ENCODE measurements at places on chromosomes 7 and 10.

- DNase-seq, result no peak
Observed at GRCh38 chr7:510131-510481, 9.5 kb downstream of the PDGFA start.

GRCh38 chr7:45688382-45688781, 114.2 kb downstream of the ADCY1 start:
- no peak for DNase-seq

GRCh38 chr7:91055219-91055618, 209.0 kb upstream of the FZD1 start:
- DNase-seq, result no peak

DNA sequence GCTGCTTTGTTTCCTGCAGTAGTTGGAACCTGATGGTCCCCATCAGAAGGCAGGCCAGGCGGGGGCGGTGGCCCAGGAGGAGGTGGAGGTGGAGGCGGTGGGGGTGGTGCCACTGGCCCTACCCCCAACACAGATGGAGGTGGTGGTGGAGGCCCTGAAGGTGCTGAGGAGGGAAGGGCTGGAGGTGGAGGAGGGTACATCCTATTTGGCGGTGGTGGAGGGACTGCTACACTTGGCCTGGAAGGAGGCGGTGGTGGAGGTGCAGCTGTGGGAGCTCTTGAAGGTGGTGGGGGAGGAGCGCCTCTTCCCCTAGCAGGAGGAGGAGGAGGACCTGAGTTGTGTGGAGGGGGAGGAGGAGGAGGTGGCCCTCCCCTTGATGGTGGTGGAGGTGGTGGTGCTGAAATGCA, 36.8 kb downstream of the LMOD2 start:
- no peak for DNase-seq

GRCh38 chr10:10551596-10552301, 465.9 kb upstream of the CELF2 start:
- no peak for DNase-seq

DNA sequence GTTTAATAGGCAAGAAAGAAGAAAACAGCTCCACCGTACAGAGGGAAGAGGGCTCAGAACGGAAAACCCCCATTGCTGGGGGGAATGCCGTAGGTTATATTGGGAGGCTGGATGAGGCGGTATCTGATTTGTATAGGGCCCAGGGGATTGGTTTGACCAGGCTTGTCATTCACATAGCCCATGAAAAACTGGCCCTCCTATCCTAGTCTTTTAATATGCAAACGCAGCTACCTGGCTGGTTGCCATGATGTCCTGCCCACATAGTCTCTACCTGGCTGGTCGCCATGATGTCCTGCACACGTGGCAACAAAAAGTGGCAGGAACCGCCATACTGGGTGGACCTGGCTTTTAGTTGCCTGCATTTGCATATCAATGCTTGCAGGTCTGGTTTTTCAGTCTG, 84.7 kb downstream of the AUTS2 start:
- no peak for DNase-seq

DNA sequence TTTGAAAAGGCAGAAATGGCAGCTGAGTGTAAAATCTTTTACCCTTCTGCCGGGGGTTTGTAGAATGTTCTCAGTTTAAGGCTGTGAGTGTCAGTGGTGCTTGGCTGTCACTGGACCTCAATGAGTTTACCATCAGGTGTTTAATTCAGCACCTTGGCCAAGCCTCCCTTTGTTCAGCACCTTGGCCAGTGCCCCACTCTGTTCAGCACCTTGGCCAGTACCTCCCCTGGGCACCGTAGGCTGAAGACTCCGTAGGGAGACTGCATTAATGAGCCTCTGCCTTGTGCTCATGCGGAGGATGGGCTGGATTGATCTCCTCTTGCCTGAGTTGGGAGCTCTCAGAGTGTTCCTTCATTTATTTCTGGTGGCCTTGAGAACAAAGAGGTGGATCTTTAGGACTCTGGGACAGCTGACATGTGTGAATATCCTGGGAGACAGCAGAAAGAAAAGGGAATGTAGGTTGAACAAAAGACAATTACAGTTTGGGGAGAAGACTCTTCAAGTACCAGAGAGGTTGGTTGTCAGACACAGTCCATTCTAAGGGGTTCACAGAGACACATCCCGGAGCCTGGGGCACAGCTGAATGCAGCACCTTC, 1.6 kb downstream of the FAM24A start:
- peak; percentile 52 for DNase-seq

- no peak for DNase-seq
Observed at GRCh38 chr10:114195079-114195478, 15.9 kb downstream of the TDRD1 start.

GRCh38 chr10:42543840-42544372, 94.5 kb downstream of the ZNF33B start:
- no peak for DNase-seq

- DNase-seq, result no peak
Observed at GRCh38 chr7:129007572-129007971, 47.3 kb downstream of the TNPO3 start.

DNA sequence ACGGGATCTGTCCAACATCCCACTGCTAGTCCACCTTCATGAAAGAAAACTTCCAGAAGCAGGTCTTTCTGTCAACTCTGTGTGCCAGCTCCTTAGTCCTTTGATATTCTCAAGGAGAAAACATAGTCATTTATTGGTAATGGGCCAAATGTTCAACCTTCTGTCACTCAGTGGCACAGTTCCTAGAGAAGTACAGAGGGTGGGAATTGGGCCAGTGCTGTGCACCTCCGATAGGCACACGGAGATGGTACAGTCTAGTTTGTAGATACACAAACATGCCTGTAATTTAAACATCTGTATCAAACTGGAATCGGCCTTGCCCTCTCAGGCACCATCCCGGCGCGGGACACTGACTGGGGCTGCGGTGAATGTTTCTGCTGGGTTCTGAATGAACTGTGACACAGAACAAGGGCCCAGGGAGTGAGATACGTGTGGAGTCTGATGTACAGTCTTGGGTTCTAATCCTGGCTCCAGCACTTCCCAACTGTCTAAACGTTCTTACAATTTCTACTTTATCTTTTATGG, 213.9 kb upstream of the SHH start:
- no peak for DNase-seq

DNA sequence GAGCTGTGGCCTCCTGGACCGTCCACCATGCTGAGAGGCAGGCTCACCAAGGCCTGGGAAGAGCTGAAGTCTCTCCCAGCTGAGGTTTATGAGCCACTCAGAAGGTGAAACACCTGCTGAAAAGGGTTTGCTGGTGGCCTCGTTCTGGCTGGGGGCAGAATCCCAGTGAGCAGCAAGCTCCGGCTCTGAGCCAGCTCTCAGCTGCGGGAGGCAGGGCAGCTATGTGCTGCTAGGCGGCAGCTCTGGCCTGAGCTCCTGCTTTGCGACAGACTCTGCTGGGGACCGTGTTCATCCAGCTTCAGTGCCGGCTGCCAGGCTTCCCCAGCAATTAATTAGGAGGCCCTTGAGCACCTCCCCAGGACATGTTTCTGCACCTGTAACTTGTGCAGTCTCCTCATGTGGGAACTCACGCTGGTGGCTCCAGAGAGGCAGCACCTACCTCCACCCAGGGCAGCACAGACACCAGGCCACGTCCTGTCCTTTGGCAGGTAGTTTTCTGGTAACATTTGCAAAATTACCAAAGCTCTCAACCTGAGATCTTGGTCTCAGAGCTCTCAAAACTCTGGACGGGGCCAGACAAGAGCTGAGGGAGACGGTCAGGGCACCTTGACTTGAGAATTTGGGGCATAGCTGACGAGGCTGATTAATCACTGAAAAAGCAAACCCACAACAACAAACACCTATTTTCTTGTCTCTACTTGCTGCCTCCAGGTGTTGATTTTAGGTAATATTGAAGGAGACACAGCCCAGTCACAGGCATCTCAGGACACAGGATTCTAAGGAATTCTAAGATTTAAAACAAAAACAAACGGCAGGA, 185.0 kb downstream of the TCERG1L start:
- no peak for DNase-seq

- no peak for DNase-seq
Observed at GRCh38 chr7:114923403-114923713, 1.5 kb downstream of the MDFIC start.

GRCh38 chr10:6274484-6274883, 71.8 kb downstream of the PFKFB3 start:
- DNase-seq, result no peak

- DNase-seq, result no peak
Observed at GRCh38 chr10:95475827-95476468, 85.2 kb downstream of the SORBS1 start.

DNA sequence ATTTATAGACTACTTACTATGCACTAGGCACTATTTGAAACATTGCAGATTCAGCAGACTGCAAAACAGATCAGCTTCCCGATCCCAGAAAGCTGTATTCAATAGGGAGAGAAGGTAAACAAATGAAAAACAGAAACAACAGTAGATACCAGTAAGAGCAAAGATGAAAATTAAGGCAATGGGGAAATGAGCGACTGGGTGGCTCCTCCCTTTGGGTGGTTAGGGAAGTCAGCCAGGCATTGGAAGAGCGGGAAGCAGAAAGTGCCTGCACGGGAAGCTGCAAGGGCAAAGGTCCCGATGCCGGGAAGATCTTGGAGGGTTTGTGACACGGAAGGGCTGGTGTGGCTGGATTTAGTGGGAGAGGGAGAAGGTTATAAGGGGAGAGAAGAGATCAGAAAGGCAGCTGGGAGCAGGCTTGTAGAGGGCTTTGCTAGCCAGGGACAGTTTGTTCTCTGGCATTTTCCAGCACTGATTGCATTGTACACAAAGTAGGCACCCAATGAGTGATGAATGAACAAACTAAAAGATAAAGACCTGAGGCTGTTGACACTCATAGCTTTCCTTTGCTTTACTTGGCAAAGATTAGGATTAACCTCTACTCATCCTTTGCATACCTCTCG, 67.8 kb downstream of the NAMPT start:
- peak; percentile 22 for DNase-seq

DNA sequence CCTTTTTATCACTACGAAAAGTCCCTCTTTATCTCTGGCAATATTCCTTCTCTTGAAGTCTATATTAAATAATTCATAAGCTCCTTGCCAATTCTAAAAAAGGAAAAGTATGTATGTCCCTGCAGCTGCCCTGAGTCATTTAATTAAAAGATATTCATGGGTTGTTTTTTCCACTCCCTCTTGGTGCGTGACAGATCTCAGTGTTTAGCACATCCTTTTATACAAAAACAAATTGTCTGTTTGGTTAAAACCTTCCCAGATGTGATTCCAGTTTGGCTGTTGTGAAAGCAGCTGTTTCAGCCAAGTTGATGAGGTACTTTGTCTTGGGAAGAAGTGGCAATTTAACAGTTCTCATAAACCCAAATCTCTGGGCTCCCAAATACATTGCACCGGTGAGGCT, 33.8 kb upstream of the PRLHR start:
- DNase-seq, result peak; percentile 70

DNA sequence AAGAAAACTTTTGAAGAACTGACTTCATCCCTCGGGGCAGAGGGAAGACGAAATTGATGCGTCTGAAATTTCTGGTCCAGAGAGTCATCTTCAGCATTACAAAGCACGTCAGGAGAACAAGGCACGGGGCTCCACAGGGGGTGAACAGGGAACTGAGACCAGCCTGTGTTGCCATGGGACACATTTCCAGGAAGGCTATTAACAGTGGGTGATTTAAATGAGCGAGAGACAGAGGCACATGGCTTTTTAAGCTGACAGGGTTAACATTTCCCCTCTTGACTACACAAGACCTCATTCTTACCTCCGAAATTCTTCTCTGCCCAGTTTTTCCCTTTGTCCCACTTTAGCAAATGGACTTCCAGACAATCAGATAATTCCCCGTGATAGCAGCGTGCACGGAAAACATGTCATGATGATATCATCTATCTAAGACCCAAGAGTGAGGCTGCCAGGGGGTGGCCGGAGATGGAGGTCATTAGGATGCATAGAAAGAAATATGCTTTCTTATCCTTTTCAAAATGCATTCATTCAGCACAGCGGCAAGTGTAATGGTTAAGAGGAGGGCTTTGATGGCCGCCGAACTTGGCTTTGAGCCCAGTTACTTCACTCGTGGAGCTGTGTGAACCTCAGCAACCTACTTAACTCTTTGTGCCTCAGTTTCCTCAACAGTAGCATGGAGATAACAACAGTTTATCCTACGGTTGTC, 248.0 kb downstream of the PRPF18 start:
- peak; percentile 50 for DNase-seq

DNA sequence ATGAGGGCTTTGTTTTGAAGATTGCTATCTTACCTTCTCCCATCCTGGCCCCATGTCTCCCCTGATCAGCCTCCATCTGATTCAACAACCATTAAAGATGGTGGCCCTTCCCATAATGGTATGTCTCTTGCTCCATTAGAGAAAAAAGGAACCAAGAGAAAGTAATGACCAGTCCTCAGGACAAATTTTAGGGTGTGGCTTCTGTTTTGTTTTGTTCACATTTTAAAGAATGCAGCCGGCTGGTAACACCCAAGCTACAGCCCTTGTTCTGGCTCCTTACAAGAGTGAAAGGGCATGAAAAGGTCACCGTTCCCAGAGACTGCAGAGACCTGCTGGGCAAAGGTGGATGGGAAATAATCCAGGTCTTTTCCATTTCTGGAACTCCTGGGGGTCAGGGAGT, 287.9 kb upstream of the NEBL start:
- no peak for DNase-seq

DNA sequence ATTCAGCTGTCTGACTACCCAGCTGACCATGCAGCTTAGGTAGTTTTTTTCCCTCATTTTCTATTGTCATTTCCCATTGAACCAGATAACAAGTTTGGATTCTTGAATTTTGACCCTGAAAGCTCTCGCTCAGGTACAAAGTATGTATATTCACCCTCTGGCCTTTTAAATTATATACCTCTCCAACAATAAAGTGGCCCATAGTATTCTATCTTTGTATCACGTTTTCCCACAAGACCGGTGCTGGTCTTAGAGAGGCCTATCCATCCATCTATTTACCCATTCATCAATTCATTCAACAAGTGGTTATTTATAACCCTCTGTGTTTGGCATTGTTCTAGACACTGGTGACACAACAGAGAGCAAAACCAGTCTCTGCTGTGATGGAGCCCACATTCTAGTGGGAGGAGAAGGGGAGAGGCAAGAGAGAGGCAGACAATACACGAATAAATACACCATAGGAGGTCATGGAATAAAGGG, 35.2 kb upstream of the NPSR1 start:
- no peak for DNase-seq

DNA sequence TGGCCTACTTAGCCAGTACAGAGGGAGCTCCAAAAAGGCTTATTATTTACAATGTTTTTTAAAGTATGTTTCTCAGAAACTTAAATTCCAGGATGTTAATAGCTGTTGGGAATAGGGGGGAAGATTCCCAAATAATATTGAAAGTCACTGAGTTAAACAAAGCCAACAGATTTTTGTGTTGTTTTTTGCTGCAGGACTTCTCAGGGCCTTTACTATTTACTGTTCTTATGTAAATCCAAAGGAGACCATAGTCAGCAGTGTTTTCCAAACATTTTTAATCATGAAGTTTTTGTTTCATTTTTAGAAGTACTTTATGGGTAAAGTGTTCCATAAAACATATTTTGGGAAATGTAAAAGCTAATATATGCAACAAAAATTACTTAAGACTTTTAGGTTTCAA, 100.4 kb upstream of the GSDME start:
- DNase-seq, result no peak
